ENCODE measurements at places on chromosomes 12 and 14.

- DNase-seq: no peak
Observed at GRCh38 chr14:35140718-35141581, 18.6 kb downstream of the PRORP start.

GRCh38 chr12:129241852-129242251 lies 388.6 kb downstream of the GLT1D1 start:
- DNase-seq: no peak

DNA sequence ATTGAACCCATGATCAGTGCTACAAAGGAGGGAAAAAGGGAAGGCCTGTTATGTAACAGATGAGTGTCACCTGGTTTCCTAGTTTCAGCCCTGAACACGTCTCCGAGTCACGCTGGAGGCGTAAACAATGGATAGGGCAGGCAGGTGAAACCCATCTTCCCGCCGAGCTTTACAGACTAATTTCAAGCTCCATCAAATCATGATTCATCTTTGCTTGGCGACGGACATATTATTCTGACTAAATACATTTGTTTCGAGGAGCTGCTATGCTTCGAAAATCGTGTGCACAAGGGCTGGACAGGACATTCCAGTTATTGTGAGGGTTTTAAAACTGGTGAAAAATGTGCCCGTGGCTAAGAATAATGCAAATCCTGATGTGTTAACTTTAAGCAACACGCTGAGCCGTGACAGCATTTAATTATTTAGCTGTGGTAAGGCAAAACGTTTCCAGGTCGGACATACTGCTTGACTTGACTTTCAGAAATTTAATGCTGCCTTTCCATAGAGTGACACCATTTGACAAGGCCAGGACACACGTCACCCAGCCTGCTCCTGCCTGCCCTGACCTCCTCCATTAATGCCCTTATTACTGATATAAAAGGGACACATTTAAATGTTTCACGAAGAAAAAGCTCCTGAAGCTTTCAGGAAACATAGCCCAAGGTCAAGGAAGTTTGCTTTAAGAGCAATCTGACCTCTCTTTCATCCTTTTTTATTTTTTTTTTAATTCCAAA lies 1203.5 kb upstream of the TMEM132C start:
- DNase-seq: no peak

- DNase-seq: no peak
Observed at GRCh38 chr12:5985471-5985870, 40.4 kb upstream of the ANO2 start.

DNA sequence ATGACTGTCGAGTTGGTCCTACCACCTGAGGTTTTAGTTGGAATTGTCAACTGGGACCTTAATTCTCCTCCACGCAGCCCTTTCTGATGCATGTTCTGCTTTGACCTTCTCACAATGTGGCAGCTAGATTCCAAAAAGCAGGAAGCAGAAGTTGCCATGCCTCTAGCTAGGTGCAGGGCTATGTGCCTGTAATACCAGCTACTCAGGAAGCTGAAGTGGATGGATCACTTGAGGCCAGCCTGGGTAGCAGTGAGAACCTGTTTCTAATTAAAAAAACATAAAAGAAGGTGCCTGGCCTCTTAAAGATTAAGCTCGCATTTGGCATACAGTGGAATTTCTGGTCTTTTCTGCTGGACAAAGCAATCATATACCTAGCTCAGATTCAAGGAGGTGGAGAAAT lies 77.1 kb downstream of the FGD4 start:
- no peak for DNase-seq

- no peak for DNase-seq
Observed at GRCh38 chr14:104682107-104682593, 7.3 kb upstream of the INF2 start.

- DNase-seq: no peak
Observed at GRCh38 chr14:41558490-41558889, 48.2 kb upstream of the LRFN5 start.

DNA sequence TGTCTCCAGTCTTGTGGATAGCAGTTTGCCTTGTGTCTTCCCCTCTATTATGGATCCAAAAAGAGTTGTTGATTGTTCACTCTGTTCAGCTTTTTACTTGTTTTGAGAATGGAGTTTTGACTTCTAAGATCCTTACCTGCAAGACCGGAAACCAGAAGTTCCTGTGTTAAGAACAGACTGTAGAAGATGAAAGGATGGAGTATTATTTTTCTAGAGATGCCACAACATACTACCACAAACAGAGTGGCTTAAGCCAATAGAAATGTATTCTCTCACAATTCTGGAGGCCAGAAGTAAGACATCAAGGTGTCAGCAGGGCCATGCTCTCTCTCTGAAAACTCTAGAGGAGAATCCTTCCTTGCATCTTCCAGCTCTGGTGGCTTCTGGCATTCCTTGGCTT lies 95.0 kb downstream of the IGF1 start:
- no peak for DNase-seq

DNA sequence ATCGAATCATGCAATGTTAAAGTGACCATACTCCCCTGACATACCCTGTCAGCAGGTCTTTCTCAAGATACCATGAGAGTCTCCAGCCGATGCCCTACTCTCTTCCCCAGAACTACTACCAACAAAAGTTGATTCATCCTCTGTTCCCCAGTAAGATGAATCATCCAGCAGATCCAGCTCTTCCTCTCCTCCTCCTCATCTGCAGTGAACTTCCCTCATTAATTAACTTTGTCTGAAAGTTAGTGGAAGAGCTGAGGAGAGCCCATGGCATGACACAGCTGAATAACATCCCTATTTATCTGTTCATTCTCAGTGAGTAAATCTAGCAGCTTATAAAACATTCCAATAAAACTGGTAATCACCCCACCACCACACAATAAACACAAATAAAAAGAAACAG lies 213.4 kb downstream of the EGLN3 start:
- DNase-seq: no peak

All from neuronal stem cell (in vitro differentiated cells).